Nephron progenitor cell (in vitro differentiated cells): ENCODE measurements at places on chromosomes 1 and 21.

- DNase-seq: no peak
These were observed 147.4 kb upstream of the COL6A1 start for GRCh38 chr21:45834026-45834715.

DNA sequence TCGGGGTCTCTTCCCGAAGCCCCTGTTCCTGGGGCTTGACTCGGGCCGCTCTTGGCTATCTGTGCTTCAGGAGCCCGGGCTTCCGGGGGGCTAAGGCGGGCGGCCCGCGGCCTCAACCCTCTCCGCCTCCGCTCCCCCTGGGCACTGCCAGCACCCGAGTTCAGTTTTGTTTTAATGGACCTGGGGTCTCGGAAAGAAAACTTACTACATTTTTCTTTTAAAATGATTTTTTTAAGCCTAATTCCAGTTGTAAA, 158.7 kb downstream of the RUNX1 start:
- DNase-seq: no peak

- no peak for DNase-seq
These were observed 101.8 kb downstream of the PBX1 start for GRCh38 chr1:164660775-164661174.

DNA sequence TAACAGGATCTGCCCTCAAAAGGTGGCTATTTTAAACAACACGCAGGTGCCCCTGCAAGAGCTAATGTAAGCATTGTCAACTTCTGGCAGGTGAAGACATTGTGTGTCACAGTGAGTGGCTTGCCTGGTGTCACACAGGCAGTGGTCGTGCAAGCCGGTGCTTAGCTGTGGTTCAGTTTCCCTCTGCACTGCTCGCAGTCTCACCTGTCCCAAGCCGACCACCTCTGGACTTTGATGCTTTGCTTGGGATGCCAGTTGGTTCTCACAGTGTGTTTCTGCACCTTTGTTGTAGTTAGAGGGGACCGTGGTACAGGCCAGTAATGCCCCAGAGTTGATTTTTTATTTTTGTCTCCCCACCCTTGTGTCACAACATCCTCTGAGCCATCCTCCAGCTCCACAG, 85.2 kb downstream of the UCK2 start:
- DNase-seq: no peak
